SIG-M5 (cell line): ENCODE measurements at places on chromosomes 1 and 21.

DNA sequence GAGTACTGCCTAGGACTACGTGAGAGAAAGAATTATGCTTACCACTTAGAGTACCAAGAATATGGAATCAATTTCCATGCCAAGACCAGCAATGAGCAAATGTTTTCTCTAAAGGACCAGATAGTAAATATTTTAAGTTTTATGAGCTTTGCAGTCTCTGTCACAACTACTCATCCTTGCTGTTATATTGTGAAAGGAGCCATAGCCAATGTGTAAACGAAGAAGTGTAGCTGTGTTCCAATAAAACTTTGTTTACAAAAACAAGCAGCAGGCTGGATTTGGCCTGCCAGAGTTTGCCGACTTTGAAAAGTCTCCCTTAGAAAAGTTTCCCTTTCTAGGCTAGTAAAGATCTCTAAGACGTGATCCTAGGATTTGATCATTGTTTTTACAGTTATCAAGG lies 128.8 kb downstream of the PDE4B start:
- no peak for DNase-seq

DNA sequence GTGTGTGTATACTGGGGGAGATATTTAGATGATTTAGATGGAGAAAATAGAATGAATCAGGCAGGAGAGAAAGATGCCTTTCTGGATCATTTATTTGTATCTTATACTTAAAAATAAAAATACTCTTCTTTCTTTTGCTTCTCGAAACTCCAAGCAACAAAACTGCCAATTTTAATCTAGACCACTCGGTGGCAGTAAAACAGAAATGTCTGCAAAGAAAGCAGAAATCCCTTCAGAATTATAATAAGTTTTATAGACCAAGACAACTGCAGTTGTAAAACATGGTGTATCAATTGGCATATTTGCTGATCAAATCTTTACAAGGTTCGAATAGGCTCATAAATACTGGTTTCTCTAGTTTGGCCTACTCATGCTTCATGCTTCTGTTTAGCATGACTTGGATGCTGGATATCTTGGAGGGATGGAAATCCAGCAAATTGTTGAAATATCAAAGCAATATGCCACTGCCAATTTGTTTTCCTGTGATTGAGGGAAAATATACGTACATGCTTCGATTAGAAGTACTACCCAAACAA lies 15.1 kb upstream of the C1orf87 start:
- DNase-seq = no peak

GRCh38 chr1:32116531-32116930 lies 8.7 kb downstream of the KPNA6 start:
- DNase-seq = no peak

- DNase-seq = no peak
Measured at GRCh38 chr21:25387665-25388064, 219.6 kb downstream of the MRPL39 start.

DNA sequence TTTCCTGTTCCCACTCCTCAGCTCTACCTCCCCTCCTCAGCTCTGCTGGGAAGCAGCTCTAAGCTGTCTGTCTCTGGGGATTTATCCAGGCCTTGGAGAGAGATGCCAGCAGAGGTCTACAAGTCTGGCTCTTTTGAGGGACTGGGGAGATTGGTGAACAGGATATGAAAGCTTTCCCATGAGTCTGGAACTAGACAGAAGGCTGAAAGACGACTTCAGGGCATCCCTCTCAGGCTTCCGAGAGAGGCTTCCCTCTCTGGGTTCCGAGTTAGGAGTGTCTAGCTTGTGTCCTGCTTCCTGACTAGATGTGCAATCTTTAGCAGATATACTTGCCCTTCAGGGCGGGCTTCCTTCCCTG lies 733 bp downstream of the TMEM35B start:
- no peak for DNase-seq

DNA sequence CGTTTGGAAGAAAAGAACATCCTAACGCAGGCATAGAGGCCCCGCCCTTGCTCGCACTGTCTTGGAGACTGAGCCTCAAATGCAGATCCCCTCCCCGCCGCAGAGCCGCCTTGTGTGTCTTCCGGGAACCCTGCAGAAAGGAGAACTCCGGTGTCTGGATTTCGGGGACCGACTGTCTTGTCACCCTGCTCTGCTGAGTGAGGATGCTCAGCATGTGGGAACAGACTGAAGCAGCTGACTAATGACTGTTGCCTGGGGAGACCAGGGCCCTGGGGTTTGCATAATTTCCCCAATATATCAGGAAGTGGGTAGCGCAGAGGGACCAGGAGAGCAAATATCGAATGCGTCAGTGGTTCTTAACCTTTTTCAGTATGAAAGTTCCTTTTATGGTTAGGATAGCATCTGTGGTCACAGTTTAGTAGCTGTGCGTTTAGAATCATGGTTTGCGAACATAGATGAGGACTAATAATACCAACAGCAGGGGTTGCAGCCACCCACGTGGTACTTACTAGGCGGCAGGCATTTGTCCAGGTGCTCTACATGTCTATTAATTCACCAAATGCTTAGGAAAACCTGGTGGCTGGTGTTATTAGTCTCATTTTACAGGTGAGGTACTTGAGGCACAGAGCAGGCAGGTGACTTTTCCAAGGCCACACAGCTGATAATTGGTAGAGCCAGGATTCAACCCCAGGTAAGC lies 14.3 kb downstream of the GPR137B start:
- DNase-seq = peak; percentile 97

- no peak for DNase-seq
Measured at GRCh38 chr1:31784356-31785019, 20.3 kb upstream of the ADGRB2 start.

DNA sequence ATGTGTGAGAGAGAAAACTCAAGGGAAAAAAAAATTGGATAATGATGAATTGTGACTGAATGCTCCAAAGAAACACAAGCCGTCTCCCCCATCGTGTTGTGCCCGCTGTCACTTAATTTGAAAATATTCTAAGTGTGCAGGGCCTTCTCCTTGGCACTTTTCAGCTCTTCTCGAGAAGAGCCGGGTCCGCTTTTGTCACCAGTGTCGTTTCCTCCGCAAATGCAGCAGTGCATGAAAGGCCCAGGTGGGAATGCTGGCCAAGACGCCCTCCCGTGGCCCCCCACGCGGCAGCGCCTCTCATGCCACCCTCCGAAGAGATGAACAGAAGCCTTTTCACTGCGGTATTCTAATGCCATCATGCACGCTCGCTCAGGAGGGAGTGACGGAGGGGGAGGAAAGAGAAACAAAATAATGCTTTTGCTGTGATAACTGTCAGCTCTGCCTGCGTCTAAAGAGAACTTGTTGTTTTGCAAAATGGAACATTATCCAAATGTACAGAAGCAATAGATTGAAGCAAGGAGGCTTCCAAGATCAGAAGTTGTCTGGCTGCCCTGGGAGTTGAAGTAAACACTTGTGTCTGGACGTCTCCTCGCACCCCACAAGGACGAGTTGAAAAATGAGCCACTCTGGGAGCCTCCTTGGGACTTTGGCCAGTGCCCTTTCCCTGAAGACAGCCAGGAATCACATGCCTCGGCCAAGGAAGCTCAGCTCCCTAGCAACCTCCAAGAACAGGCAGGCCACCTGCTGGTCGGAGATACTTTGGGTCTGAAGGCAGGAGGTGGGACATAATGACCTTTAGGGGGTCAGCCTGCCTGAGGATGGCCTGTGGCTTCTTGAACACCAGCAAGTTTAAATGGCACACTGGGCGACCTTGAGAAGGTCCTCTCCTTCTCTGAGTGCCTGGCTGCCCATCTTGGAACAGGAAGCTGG lies 166.1 kb upstream of the ZC3H12A start:
- DNase-seq = no peak

DNA sequence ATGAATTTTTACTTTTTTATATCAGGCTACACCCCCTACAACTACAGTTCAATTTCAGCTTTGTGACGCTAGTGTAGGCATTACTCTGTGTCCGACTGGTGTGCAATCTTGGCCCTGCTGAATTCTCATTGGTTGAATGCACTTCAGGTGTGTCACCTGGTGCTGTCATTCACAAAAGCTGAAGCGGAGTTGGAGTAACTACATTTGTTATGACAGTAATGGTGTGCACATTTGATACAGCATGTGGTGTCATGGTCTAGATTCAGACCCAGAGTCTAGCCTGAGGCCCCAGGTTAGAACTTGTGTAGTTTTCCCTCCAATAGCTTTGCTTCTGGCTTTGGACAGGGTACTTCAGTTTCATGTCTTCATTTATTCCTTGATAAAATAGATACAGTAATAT lies 88.7 kb downstream of the C1orf94 start:
- DNase-seq = no peak

GRCh38 chr1:53588053-53588779 lies 129.0 kb downstream of the DMRTB1 start:
- no peak for DNase-seq
